ENCODE measurements at places on chromosomes 6 and 20.

DNA sequence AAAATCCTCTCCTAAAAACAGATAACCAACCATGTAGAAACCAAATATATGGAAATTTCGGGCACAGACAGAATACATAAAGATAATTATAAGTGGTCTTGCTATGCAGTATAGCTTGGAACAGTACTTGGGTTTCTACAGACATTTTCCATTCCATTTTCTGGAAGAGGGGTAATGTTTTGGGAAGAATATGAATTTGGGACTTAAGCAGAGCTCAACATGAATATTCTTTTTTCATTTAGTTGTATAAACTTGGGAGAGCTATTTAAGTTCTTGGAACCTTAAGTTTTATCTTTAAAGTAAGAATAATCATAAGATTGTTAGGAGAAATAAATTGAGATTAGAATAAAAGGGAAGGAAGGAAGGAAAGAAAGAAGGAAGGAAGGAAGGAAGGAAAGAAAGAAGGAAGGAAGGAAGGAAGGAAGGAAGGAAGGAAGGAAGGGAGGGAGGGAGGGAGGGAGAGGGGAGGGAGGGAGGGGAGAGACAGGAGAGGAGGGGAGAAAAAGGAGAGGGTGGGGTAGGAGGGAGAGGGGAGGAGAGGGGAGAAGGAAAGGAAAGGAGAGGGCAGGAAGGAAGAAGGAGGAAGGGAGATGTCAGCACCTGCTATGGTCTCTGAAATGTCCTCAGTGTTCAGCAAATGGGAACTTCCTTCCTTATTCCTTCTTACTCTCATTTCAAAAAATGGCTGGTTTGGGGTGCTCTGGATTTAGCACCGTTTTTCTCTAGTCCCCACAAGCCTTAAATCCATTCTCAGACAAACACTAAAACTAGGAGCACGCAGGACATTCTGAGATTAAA lies 248.3 kb downstream of the LY86 start:
- DNase-seq = no peak

DNA sequence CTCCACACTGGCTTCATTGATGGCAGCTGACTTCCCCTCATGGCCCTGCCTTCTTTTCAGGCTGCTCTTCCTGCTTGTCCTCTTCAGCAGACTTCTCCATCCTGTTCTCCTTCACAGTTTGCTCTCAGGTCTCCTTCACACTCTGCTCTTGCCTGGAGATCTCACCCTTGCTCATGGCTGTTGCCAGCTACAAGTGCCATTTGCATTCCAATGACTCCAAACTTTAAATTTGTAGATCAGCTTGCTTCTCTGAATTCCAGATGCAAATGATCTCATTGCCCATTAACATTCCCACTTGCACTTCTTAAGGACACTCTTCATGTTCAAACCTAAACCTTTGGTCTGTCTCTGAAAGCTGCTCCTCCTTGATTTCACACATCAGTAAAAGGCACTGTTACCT lies 343.0 kb downstream of the QKI start:
- DNase-seq = no peak

DNA sequence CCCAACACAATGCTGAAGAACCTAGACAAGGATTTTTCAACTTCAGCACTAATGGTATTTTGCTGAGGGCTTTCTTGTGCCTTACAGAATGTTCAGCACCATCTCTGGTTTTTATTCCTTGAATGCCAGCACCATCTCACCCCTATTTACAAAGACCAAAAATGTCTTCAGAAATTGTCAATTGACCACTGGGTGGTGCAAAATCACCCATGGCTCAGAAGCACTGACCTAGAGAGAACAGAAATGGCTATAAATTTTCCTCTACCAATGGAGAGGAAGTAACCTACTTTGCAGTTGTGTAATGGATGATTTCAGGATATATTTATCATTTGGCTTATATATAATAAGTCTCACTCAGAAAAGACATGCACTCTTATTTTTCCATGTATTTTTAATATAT lies 431.0 kb upstream of the IRAK1BP1 start:
- no peak for DNase-seq

GRCh38 chr6:146312608-146313007 lies 231.0 kb upstream of the RAB32 start:
- DNase-seq = no peak

GRCh38 chr20:18811904-18812303 lies 1.7 kb upstream of the SCP2D1 start:
- no peak for DNase-seq

DNA sequence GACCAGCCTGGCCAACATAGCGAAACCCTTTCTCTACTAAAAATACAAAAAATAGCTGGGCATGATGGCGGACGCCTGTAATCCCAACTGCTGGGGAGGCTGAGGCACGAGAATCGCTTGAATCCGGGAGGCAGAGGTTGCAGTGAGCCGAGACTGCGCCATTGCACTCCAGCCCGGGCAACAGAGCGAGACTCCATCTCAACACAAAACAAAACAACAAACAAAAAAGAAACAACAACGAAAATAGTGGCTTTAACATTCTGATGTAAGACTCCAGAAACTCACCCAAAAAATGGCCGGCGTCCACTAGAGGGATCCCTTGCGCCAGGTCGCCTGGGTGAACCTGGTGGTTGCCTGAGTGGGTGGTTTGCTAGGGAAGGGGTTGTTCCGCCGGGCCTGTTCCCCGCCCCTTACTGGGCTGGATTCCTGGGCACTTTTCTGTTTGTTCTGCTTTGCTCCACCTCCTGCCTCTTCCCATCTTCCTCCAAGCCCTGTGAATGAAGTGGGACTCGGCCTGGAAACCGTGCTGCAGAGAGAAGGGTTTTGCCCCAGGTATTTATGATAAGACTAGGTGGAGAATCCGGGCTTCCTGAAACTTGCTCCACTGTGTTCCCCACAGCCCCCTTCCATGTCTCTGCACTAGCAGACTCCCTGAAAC lies 1.5 kb downstream of the PABPC1L start:
- DNase-seq = no peak

GRCh38 chr6:97697456-97697855 lies 414.4 kb upstream of the MMS22L start:
- no peak for DNase-seq

GRCh38 chr6:17768881-17769280 lies 62.2 kb upstream of the NUP153 start:
- DNase-seq = no peak

GRCh38 chr6:137043710-137044365 lies 927 bp downstream of the IL20RA start:
- DNase-seq = no peak

DNA sequence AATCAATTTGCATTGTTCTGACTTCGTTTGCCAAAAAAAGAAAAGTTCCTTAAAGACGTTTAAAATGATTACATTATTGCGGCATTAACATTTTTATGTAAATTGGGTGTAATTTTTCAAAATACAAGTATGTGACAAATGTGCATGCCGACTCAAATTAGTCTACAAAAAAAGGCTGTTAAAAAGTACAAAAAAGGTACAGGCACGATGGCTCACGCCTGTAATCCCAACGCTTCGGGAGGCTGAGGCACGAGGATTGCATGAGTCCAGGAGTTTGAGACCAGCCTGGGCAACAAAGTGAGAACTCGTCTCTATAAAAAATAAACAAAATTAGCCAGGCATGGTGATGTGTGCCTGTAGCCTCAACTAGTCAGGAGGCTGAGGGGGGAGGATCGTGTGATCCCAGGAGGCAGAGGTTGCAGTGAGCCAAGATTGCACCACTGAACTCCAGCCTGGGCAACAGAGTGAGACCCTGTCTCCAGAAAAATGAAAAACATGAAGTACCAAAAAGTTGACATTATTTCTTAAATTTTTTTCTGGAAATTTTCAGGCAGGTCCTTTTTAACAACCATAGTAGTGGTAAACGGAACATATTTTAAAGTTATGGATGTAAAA lies 90.2 kb downstream of the PTPN1 start:
- DNase-seq = no peak

- DNase-seq = no peak
These were observed 30.5 kb upstream of the NELFCD start for GRCh38 chr20:58950603-58951002.

- no peak for DNase-seq
These were observed 6.3 kb upstream of the SIRPA start for GRCh38 chr20:1888796-1889463.

DNA sequence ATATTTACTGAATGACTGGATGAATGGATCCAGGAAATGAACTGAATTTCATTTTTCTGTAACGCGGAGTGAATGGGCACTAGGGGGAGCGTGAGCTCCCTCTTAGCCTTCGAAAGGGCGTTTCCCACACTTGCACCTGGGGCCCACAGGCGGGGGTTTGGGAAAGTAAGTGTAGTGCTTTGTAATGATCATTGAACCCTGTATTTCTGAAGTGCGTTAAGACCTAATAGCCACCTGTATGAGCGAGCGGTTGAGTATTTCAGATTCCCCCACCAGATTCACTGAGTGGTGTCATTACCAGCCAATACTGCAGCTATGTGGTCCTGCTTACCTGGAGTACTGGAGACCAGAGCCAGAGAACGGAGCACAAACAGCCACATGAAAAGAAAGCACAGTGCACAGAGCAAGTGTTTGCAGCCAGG lies 10.5 kb downstream of the SYTL3 start:
- no peak for DNase-seq

DNA sequence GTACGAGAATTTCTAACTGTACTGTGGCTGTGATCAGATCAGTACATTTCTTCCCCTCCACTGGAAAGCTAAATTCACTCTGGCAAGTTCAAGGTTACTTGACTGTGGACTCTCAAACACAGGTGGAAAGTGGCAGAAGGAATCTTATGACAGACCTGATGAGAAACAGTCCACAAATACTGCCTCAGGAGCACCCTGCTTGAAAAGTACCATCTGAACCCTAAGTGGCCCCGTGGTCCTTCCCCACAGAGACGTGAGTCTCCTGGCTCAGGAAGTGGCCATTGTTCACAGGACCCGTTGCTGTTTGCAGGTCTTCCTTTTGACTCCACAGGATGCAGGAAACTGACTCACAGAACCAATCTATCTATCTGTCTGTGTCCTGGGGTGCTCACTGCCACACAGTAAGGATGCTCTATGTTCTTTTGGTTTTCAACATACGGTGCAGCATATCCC lies 47.5 kb upstream of the NHSL1 start:
- DNase-seq = no peak

GRCh38 chr6:161418463-161418945 lies 144.6 kb upstream of the AGPAT4 start:
- no peak for DNase-seq

DNA sequence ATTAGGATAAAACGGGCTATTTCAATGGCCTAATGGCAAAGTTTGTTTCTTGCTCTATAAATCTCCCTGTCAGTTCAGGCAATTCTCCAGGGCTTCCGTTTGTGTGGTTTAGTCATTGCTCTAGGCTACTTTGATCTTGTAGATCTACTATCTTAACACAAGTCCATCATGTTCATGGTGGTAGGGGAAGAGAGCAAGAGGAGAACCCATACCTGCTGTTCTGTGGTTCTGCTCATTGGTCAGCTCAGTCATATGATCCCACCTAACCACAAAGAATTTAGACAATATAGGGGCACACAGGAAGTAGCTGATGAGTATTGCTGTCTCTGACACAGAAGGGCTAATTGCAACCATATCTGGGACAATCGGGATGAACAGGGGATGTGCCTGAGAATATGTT lies 4.9 kb upstream of the DEK start:
- DNase-seq = no peak

GRCh38 chr6:53961679-53962370 lies 149.4 kb upstream of the MLIP start:
- DNase-seq = no peak

DNA sequence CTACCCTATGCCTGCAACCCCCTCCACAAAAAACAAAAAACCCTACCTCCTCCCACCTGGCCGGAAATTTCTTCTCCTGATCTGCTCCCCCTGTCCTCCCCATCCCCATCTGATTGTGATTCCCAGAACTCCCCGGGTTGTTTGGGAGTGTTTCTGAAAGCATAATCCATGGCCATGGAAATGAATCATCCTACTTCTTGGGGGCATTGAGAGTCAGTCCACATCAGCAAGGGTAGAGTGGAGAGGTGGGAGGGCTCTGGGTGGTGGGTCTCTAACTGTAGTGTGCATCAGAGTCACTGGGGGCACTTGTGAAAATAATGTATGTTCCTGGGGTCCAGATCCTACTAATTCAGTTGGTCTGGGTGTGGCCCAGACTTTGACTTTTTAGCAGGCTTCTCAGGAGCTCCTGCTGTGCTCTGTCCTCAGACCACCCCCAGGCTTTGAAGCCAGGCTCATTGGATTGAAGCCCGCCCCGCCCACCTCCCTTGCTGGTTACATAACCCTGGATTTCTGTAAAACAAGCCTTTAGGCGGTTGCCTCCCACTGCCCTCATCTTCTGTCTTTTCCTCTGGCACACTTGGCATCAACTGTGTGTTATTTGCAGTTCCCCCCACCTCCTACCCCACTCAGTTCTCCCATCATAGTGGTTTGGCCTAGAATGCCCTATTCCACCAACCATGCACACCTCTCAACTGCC lies 10.5 kb downstream of the PIGT start:
- no peak for DNase-seq

DNA sequence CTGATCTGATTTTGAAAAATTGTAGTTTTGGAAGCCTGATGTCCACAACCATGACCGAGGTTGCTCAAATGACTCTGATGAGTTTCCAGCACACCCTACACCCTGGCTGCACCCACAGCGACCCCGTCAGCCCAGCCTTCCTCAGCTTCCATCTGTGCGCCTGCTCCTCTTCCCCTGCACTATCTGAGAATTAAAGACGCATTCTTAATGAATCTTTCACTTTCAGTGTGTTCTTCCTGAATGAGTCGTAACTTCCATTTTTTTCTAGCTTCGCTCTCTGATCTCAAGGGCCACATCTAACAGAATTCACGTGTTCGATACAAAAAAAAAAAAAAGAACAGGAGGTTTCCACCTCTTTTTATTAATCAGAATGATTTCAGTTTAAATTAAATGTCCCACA lies 21.3 kb upstream of the RREB1 start:
- DNase-seq = no peak

DNA sequence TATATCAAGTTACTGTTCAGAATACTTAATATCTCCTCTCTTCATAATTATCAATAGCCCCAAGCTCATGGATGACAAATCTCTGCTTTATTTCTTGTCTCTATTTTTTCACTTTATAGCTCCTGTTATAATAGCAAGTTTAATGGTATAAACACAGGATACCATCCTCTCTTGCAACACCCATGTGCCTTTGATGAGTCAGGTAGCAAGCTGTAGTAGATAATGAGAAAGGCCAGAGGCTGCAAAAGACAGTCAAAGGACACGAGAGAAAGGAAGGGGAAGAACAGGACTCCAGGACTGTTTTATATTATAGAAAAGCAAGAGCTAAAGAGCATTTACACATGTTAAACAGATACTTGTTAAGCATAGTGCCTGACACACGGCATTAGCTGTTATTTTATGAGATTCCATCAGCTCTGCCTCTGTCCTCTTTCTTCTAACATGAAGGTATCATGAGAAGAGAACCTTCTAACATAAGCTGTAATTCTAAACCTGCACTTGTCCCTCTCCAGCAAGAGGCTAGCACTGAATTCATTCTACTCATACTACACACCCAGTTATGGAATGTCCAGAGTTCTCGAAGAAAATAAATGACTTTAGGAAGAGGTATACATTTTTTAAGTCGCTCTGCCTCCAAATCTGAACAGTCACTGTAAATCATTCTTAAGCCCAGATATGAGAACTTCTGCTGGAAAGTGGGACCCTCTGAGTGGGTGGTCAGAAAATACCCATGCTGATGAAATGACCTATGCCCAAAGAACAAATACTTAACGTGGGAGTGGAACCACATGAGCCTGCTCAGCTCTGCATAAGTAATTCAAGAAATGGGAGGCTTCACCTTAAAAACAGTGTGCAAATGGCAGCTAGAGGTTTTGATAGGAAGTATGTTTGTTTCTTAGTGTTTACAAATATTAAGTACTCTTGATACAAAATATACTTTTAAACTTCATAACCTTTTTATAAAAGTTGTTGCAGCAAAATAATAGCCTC lies 45.0 kb downstream of the NT5E start:
- no peak for DNase-seq

GRCh38 chr20:14892782-14893181 lies 555.4 kb upstream of the FLRT3 start:
- DNase-seq = no peak

Data from GOT3 (cell line).